ENCODE measurements at places on chromosomes 6 and 20. TPM values are rescaled to one million over a fixed set of nuclear protein-coding genes. Genes with fewer than 3 reads are reported as not detected.

Gene PMEPA1
- not detected for polyA plus RNA-seq

Gene CLPSL2
- not detected for polyA plus RNA-seq

GRCh38 chr20:8964959-8965562 lies 103.8 kb upstream of the PLCB4 start:
- peaks cover 2% of the 10 kb centered on the region for H3K27me3 ChIP-seq
- DNase-seq: no peak
- peaks cover 3% of the 10 kb centered on the region for H3K36me3 ChIP-seq
- no peak overlapping the region for H3K27ac ChIP-seq
- H3K4me1 ChIP-seq: peaks cover 5% of the 10 kb centered on the region
- no peak overlapping the region for H3K4me3 ChIP-seq

DNA sequence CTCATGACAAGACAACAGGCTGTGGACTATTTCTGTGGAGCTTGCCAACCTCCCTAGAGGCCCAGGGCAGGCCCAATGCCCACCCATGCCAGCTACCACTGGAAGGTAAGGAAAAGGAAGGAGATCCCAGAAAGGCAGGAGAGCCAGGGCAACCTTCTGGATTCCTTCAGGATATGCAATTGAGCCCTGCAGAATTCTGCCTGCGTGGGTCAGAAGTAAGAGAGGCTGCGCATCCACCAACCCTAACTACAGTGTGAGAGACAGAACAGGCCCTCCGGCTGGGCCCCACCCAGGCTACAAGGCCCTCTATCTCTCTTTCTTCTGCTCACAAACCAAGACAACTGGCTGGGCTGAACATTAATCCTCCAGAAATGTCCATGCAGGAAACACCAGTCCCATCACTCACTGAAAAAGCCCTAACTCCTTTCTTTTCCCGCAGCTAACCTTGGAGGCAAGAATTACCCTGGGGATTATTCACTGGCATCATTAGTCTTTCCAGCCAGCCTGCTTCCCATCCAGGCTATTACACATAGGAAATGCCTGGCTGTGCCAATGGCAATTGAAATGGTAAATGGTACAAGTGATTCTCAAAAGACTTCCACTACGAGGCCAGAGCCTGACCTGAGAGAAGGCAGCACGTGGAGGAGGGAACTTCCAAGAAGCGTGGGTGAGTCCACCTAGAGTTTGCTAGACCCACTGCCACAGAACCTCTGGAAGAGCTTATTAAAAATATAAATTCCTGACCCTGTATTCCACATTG lies 15.2 kb downstream of the MAP1LC3A start:
- H3K36me3 ChIP-seq: peaks cover 24% of the 10 kb centered on the region
- H3K4me3 ChIP-seq: no peak overlapping the region
- peaks cover 10% of the 10 kb centered on the region for H3K4me1 ChIP-seq
- H3K27ac ChIP-seq: no peak overlapping the region
- no peaks in the 10 kb centered on the region for H3K27me3 ChIP-seq

DNA sequence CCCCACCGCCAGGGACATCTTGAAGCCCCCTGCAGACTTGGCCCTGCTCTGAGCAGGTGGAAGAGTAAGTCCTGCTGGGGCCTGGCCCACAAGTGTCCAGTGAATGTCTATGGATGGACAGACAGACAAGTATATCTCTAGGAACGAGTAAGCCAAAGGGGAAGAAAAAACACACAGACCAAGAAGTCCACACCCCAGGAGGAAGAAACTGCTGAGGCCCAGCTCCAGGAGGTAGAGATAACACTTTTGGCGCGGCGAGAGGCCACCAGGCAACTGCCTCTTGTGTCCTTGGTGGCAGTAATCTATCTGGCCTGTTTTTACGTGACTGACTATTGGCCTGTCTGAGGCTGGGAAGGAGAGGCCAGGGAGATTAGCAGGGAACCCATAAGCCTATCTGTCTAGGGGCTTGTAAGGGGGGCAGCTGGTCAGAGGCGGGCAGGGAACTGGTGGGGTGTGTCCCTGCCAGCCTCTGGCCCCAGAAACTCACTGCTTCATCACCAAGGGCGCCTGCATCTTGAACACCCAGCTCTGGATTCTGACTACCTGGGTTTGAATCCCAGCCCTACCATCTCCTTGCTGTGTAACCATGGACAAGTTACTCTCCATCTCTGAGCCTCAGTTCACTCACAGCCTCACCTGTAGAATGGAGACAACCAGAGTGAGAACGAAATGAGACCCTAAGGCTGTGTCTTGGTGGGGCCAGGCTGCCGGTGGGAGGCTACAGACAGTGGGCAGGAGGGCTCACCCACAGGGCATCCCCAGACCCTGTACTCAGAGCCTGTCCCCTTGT lies 31.3 kb downstream of the C20orf203 start:
- H3K4me1 ChIP-seq: no peaks in the 10 kb centered on the region
- H3K27me3 ChIP-seq: no peaks in the 10 kb centered on the region
- DNase-seq: no peak
- H3K4me3 ChIP-seq: no peak overlapping the region
- peak overlapping the region; percentile 1 for H3K27ac ChIP-seq

GRCh38 chr6:134654751-134655150 lies 295.1 kb downstream of the ALDH8A1 start:
- no peaks in the 10 kb centered on the region for H3K4me1 ChIP-seq
- no peak overlapping the region for H3K4me3 ChIP-seq
- no peaks in the 10 kb centered on the region for H3K36me3 ChIP-seq
- no peak overlapping the region for H3K27ac ChIP-seq

DNA sequence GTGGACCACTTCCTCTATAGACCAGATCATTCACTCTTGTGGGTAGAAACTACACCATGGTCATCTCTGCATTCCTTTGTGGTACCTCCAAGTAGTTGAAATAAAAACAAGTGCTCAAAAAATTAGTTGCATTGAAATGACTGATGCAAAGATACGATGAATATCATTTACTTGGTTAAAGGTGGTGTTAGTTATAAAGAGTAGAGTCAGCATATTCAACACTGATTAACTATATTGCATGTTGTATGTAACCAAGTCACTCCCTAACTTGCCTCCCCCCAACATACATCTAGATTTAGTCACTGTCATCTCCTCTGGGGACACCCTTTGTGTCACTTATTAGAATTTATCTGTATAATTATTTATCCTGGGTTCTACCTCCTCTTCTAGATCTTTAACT lies 77.7 kb downstream of the SHLD1 start:
- DNase-seq: no peak
- H3K4me1 ChIP-seq: peaks cover 10% of the 10 kb centered on the region
- peaks cover 2% of the 10 kb centered on the region for H3K27me3 ChIP-seq
- H3K36me3 ChIP-seq: peaks cover 17% of the 10 kb centered on the region
- H3K4me3 ChIP-seq: no peak overlapping the region
- H3K27ac ChIP-seq: no peak overlapping the region

- H3K27me3 ChIP-seq: no peaks in the 10 kb centered on the region
- H3K36me3 ChIP-seq: no peaks in the 10 kb centered on the region
- no peak overlapping the region for H3K4me3 ChIP-seq
- H3K4me1 ChIP-seq: peaks cover 83% of the 10 kb centered on the region
- DNase-seq: no peak
Measured at GRCh38 chr6:156917213-156917612, 140.0 kb downstream of the ARID1B start.

- no peaks in the 10 kb centered on the region for H3K4me1 ChIP-seq
- H3K27ac ChIP-seq: no peak overlapping the region
- no peaks in the 10 kb centered on the region for H3K36me3 ChIP-seq
- H3K4me3 ChIP-seq: no peak overlapping the region
Measured at GRCh38 chr6:113287396-113287795, 569.7 kb upstream of the MARCKS start.

DNA sequence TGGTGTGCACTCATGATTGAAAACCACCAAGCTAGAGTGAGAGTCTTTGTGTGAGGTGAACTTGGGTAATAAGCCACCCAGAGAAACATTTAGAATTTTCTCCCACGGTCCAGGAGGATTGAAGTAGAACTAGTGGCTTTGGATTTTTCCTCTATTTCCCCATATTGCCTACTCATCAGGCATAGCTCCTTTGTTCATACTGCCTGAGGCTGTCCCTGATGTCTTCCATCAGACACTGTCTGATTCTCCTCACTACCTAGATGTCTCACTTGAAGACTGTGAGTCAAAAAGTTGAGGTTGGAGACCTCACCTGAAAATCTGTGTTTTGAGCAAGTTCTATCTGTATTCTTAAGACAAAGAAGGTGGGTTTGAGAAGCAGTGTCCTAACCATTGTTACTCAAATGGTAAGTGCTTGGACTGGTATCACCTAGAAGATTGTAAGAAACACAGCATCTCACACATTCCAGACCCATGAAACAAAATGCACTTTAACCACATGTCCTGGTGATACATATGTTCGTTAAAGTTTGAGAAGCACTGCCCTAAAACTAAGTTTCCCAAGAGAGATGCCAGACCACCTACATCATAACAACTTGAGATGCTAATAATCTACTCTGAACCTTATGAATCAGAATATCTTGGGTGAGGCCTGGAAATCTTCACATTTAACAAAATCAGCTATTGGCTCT lies 523.4 kb upstream of the BTBD3 start:
- no peaks in the 10 kb centered on the region for H3K36me3 ChIP-seq
- H3K27ac ChIP-seq: no peak overlapping the region
- H3K4me3 ChIP-seq: no peak overlapping the region
- H3K4me1 ChIP-seq: no peaks in the 10 kb centered on the region
- no peaks in the 10 kb centered on the region for H3K27me3 ChIP-seq

DNA sequence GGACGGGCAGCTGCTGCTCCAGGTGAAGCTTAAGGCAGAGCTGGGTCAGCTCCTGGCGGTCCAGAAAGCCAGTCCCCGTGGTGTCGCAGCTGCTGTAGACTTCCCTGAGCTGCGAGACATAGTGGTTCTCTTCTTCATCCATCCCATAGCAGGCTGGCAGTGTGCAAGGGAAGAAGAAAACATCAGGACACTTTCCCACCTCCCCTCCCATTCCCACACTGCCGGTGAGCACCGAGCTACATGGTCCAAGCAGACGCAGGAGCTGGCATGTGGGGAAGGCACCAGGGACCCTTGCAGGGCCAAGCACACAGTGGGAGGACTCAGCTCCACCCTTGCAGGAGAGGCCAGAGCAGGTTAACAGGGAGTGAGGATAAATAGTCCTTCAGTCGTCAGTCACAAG lies 58.9 kb downstream of the NINL start:
- no peak overlapping the region for H3K4me3 ChIP-seq
- H3K27ac ChIP-seq: no peak overlapping the region
- H3K36me3 ChIP-seq: peaks cover 7% of the 10 kb centered on the region
- DNase-seq: no peak

- H3K27me3 ChIP-seq: peaks cover 3% of the 10 kb centered on the region
- no peak for DNase-seq
- no peaks in the 10 kb centered on the region for H3K36me3 ChIP-seq
Measured at GRCh38 chr6:47440719-47441118, 36.9 kb upstream of the CD2AP start.

DNA sequence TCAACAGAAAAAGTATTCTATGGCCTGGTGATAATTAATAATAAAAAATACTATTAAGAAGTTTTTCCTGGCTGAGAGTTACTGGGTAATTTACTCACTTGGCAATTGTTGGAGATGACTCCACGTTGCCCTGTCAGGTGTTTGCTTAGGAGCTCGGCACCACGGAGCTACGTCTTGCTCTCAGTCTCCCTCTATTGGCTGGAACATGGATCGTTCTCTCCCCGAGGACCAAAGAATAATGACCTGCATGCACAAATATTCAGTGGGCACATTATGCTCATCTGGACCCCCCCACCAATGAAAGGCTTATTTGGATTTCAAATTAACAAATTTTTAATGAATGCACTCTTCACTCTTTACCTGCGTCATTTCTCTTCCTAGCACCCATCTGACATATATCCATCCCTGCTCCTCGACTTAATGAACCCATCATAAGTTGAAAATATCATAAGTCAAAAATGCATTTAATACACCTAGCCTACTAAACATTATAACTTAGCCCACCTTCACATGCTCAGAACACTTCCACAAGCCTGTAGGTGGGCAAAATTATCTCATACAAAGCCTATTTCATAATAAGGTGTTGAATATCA lies 71.0 kb upstream of the CD83 start:
- no peak overlapping the region for H3K27ac ChIP-seq
- H3K4me1 ChIP-seq: no peaks in the 10 kb centered on the region
- H3K27me3 ChIP-seq: peaks cover 7% of the 10 kb centered on the region
- peak; percentile 15 for DNase-seq

Measured in immature natural killer cell (primary cell).